ENCODE measurements at places on chromosomes 4 and X. TPM values are rescaled to one million over a fixed set of nuclear protein-coding genes. Genes with fewer than 3 reads are reported as not detected.
A peak's percentile ranks its signal among the peaks of the same experiment; 100 is the strongest.

DNA sequence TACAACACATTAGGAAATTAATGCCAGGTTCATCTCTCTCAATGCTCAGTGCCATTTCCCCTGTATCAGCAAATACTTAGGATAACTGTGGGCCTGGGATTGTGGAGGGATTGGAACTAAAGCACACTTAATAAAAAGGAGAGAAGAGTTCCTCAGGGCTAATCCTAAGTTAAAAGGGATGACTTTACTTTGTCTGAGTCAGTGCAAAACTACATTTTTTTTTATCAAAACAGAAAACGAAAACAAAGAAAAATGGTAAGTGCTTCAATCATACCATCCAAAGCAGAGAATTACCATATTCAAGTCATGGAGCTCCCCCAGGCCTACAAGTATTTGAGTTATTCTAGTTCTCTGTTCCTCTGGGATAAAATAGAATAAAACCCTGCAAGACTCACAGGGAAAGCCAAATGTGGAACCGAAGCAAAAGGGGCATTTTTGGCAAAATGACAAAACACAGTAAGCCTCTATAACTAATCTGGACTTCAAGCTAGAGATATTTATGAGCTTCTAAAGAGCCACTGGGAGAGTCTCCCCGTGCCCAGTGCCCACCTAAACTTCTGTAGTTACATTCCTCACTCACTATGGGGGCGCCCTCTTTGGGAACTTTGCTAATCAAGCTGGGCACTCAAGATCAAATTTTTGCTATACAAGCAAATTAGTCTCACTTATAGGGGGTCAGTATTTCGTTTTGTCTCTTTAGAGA is 53.4 kb downstream of the PALLD start:
- DNase-seq: no peak
- peaks cover 18% of the 10 kb centered on the region for H3K27me3 ChIP-seq
- H3K4me3 ChIP-seq: no peak overlapping the region
- no peak overlapping the region for H3K27ac ChIP-seq

GRCh38 chrX:39854772-39855747 is 242.7 kb downstream of the BCOR start:
- H3K27me3 ChIP-seq: no peaks in the 10 kb centered on the region
- H3K27ac ChIP-seq: peak overlapping the region; percentile 96
- H3K36me3 ChIP-seq: peaks cover 20% of the 10 kb centered on the region
- H3K4me3 ChIP-seq: peak overlapping the region; percentile 83

GRCh38 chr4:161555689-161556660 is 607.8 kb downstream of the FSTL5 start:
- no peak overlapping the region for H3K4me3 ChIP-seq
- DNase-seq: no peak
- H3K27me3 ChIP-seq: no peaks in the 10 kb centered on the region
- no peaks in the 10 kb centered on the region for H3K4me1 ChIP-seq

DNA sequence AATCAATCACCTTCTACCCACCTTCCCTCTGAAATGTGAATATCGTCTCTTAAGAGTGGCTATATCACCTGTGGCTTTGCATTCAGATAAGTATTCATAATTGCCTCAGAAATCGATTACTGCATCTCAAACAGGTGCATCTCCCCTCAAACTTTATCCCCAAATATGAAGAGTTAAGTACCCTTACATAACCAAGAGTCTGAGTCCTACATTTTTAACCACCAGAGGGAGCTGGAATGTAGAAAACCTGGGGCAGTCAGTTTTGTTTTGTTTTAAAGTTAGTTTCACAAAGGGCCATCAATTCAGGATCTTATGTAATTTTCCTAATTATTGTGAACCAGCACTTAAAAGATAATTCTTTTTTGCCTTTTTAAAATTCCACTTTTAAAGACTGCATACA is 5.7 kb downstream of the TCEANC start:
- H3K4me3 ChIP-seq: no peak overlapping the region
- H3K27ac ChIP-seq: no peak overlapping the region
- DNase-seq: no peak

GRCh38 chr4:4991541-4992099 is 27.6 kb downstream of the CYTL1 start:
- no peak for DNase-seq
- H3K36me3 ChIP-seq: no peaks in the 10 kb centered on the region
- H3K4me3 ChIP-seq: no peak overlapping the region
- no peaks in the 10 kb centered on the region for H3K4me1 ChIP-seq
- no peaks in the 10 kb centered on the region for H3K27me3 ChIP-seq

GRCh38 chrX:2487366-2487765 is 13.4 kb downstream of the DHRSX start:
- H3K36me3 ChIP-seq: peaks cover 31% of the 10 kb centered on the region
- no peak overlapping the region for H3K4me3 ChIP-seq
- no peaks in the 10 kb centered on the region for H3K27me3 ChIP-seq
- no peaks in the 10 kb centered on the region for H3K4me1 ChIP-seq
- DNase-seq: no peak

DNA sequence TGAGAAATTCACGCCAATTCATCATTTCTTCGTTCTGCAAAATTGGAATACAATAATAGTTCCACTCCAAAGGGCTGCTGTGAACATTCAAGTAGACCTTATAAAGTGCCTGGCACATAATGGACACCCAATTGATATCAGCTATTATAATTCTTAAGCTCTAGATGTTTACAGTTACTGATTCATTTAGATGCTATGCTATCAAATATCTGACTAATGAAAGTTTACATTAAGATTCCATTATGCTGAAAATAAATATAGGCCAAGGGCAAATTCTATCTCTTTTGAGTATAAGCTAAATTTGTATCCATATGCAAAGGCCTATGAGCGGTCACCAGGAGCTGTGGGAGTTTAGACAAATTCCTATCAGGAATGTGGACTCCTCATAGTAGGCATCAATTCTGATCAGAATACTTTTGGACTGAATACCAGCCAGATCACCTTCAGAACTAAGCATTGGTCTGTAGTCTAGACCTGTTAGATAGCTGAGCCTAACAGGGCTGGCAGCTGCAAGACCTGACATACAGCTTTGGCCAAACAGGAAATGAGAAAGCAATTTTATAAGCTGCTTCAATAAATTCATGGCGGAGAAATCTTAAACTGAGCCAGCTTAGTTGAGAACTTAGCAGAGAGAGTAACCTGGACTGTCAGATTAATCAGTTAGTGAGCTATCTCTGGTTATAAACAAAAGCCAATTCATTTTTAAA is 384.3 kb upstream of the ACTRT1 start:
- H3K27me3 ChIP-seq: no peaks in the 10 kb centered on the region
- H3K36me3 ChIP-seq: no peaks in the 10 kb centered on the region
- H3K4me3 ChIP-seq: no peak overlapping the region
- no peaks in the 10 kb centered on the region for H3K4me1 ChIP-seq

- no peaks in the 10 kb centered on the region for H3K36me3 ChIP-seq
- H3K27me3 ChIP-seq: peaks cover 12% of the 10 kb centered on the region
- no peak for DNase-seq
- H3K4me3 ChIP-seq: no peak overlapping the region
Measured at GRCh38 chr4:150237110-150237872, 159.0 kb downstream of the DCLK2 start.

DNA sequence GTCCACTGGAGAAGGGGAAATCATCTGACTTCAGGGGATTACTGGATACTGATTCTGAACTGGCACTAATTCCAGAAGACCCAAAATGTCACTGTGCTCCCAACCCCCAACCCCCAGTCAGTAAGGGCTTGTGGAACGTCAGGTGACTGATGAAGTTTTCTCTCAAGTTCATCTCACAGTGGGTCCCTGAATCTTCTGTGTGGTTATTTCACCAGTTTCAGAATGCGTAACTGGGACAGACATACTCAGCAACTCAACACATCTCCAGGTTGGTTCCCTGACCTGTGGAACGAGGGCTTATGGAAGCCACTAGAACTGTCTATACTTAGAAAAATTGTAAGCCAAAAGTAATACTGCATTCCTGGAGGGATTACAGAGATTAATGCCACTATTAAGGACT is 45.3 kb downstream of the DDX60L start:
- peaks cover 75% of the 10 kb centered on the region for H3K36me3 ChIP-seq
- DNase-seq: no peak
- H3K27ac ChIP-seq: no peak overlapping the region
- H3K27me3 ChIP-seq: no peaks in the 10 kb centered on the region
- H3K4me3 ChIP-seq: no peak overlapping the region
- peaks cover 6% of the 10 kb centered on the region for H3K4me1 ChIP-seq

GRCh38 chr4:35965300-35965699 is 279.0 kb downstream of the ARAP2 start:
- no peaks in the 10 kb centered on the region for H3K36me3 ChIP-seq
- DNase-seq: no peak
- H3K4me3 ChIP-seq: no peak overlapping the region
- no peaks in the 10 kb centered on the region for H3K4me1 ChIP-seq
- H3K27ac ChIP-seq: no peak overlapping the region

DNA sequence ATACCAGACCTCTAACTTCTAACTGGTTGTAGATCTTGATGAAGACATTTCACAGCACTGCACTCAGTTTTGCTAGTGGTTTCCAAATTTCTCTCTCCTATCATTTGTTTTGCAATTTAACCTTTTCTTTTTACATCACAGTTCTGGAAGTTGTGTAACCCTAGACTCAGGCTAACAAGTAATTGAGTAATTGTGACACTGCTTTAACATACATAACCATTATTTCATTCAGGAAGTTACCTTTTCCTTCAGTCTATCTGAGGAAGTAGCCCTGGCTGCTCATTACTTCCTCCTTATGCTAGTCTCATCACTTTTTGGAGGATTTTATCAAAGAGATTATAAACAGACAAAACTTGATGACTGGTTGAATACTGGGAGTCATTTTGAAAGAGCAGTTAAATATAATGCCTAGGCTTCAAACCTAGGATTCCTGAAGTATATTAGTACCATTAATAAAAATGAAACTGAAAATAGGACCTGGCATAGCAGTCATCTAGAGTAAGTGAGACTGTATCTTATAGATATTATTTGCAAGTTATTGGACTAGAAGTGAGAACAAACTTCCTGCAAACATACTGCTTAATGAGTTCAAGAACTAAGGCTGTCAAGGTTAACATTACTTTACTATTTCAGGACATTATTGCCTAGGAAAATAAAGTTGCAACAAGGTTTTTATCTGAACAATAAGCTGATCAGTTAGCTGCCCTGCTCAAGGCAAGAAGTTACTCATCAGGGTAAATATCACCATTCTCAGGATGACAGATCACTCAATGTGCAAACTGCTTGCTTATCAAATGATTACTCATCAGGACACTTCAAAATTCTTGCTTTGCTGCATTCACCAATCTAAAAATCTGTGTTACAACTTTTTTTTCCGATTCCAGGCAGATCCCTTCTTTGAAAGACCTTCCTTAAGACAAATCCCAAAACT is 25.6 kb upstream of the TEX13C start:
- H3K36me3 ChIP-seq: no peaks in the 10 kb centered on the region
- H3K27ac ChIP-seq: peak overlapping the region; percentile 62
- H3K4me3 ChIP-seq: peak overlapping the region; percentile 39
- peaks cover 21% of the 10 kb centered on the region for H3K4me1 ChIP-seq
- DNase-seq: no peak
- H3K27me3 ChIP-seq: no peaks in the 10 kb centered on the region

GRCh38 chrX:34612036-34612435 is 45.0 kb downstream of the TMEM47 start:
- no peaks in the 10 kb centered on the region for H3K4me1 ChIP-seq
- DNase-seq: no peak
- H3K4me3 ChIP-seq: no peak overlapping the region
- H3K27me3 ChIP-seq: no peaks in the 10 kb centered on the region
- H3K27ac ChIP-seq: no peak overlapping the region

GRCh38 chr4:16588149-16588548 is 310.3 kb downstream of the LDB2 start:
- DNase-seq: no peak
- no peak overlapping the region for H3K4me3 ChIP-seq
- H3K27me3 ChIP-seq: no peaks in the 10 kb centered on the region
- H3K4me1 ChIP-seq: no peaks in the 10 kb centered on the region
- no peak overlapping the region for H3K27ac ChIP-seq

GRCh38 chrX:136780763-136781162 is at the start of gene ARHGEF6:
Gene ARHGEF6 (minus strand): TSS chrX:136780932. CDS start chrX:136780882, 50 bp downstream.
- H3K4me1 ChIP-seq: peaks cover 55% of the 10 kb centered on the region
- DNase-seq: peak; percentile 60
- peak within 1 kb of the TSS; percentile 82 for H3K4me3 ChIP-seq
- peak within 1 kb of the TSS; percentile 95 for H3K27ac ChIP-seq

DNA sequence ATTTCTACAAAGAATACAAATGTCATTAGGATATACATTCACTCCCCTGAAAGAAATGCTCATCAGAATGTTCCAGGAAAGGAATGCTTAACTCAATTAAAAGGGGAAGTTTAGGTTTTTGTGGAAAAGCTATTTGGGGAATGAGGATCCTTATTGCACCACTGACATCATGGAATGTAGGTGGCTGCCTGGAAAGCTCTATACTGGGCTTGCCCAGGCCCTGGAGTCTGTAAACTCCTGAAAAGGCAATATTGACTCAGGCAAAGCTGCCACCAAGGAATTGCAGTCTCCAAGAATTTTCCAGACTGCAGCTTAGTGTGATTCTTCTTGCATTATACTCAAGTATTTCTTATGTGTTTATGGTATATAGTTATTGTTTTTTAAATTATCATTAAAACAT is 15.7 kb downstream of the DAPP1 start:
- peaks cover 16% of the 10 kb centered on the region for H3K4me1 ChIP-seq
- H3K27ac ChIP-seq: no peak overlapping the region
- H3K27me3 ChIP-seq: no peaks in the 10 kb centered on the region
- H3K36me3 ChIP-seq: peaks cover 34% of the 10 kb centered on the region
- no peak for DNase-seq

- no peaks in the 10 kb centered on the region for H3K27me3 ChIP-seq
- H3K27ac ChIP-seq: no peak overlapping the region
- no peak overlapping the region for H3K4me3 ChIP-seq
- DNase-seq: no peak
Measured at GRCh38 chrX:14817571-14817970, 55.3 kb downstream of the FANCB start.

DNA sequence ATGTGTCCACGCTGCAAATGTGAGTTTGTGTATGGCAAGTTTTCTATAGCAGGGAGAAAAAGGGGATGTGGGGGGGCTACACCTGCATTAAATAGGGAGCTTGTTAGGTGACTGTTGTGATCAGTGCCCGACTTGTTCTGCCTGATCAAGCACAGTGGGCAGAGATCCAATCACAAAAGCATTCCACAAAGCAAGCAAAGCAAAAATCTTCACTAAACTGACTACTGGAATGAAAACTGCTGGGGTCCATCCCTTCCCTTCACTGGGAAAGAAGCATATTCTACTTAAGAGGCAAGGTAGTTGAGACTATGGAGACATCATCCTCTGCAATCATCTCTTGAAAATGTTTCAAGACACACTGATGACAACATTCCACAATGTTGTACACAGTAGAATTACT is 5.2 kb downstream of the IRS4 start:
- peaks cover 24% of the 10 kb centered on the region for H3K27me3 ChIP-seq
- H3K4me3 ChIP-seq: no peak overlapping the region
- H3K4me1 ChIP-seq: no peaks in the 10 kb centered on the region
- DNase-seq: no peak
- no peak overlapping the region for H3K27ac ChIP-seq

GRCh38 chrX:71533516-71533850 is 579 bp downstream of the OGT start:
- DNase-seq: no peak
- peaks cover 35% of the 10 kb centered on the region for H3K36me3 ChIP-seq
- H3K27me3 ChIP-seq: no peaks in the 10 kb centered on the region
- H3K4me1 ChIP-seq: peaks cover 24% of the 10 kb centered on the region
- peak overlapping the region; percentile 99 for H3K27ac ChIP-seq

RHOXF2 gene
- not detected for total RNA-seq

DIAPH2 gene
- total RNA-seq: 11.8 TPM

ARFIP1 gene
- 16.3 TPM for total RNA-seq

MMRN1 gene
- total RNA-seq: 0.90 TPM

NXF2B gene
- total RNA-seq: not detected

MAGED4 gene
- total RNA-seq: 0.53 TPM

SMIM10L2A gene
- total RNA-seq: 0.45 TPM
